Activated T-cell treated with anti-CD3 and anti-CD28 coated beads, Interleukin-2, amount 50 U/mL, for 48 hours (primary cell): ENCODE measurements at places on chromosomes 7 and 10.

DNA sequence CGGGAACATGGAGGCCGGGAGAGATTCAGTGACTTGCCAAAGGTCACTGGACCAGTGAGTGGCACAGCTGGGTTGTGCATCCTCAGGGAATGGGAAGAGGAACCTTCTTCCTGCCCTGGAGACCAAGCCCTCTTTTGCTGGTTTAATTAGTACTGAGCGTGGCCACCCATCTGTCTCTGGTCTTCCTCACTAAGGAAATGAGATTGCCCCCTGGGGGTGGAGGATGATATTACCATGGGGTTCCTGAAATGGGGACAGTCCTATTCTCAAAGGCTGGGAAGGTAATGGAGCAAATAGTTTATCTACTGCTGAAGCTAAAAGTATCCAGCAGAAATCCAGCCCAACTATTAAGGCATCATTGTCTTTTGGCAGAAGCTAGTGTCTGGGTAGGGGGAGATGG, 98.6 kb upstream of the FGFR2 start:
- peak; percentile 44 for DNase-seq

DNA sequence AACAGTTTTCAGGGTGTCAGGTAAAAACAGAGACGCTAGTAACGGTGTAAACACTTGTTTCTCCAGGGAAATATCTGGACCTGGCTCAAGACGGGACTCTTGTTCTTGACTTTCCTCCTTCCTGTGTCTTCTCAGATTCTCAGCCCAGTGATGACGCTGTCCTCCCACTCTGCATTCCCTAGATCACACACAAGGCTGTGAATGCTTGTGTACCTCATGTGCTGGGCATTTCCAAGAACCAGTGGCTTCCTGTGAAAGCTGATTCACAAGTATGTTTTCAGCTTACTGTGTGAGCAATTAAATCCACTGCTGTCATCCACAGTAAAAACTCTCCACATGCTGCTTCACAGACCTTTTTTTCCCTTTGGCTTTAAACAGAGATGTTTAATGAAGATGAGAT, 193.8 kb upstream of the DPP6 start:
- DNase-seq = no peak

DNA sequence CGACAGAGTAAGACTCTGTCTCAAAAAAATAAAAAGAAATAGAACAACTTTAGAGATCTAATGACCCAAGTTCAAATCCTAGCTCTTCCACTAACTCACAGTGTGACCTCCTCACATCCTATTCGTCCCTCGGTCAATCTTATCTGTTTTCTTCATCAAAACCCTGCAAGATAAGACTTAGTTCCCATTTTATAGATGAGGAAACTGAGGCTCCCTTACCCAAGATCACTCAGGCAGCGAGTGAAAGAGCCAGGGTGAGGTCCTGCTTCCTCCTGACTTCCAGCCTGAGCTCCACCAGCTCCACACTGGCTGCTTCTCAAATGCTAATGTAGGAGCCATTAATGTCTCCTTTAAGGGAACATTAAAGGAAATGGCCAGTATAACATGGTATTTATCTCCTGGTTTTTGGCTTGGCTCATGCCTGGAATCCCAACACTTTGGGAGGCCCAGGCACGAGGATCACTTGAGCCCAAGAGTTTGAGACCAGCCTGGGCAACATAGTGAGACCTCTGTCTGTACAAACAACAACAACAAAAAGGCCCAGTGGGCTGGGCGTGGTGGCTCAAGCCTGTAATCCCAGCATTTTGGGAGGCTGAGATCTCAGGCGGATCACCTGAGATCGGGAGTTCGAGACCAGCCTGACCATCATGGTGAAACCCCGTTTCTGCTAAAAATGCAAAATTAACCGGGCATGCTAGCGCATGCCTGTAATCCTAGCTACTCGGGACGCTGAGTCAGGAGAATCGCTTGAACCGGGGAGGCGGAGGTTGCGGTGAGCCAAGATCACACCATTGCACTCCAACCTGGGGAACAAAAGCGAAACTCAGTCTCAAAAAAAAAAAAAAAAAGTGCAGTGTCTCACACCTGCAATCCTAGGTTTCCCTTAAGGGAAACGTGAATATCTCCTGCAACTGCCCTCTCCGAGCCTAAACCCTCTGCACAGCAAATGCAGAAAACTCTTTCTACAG, 3.4 kb upstream of the RHBDD2 start:
- no peak for DNase-seq

- no peak for DNase-seq
Measured at GRCh38 chr7:32005577-32005976, 64.6 kb downstream of the PDE1C start.

- no peak for DNase-seq
Measured at GRCh38 chr7:96202102-96202501, 119.8 kb downstream of the SLC25A13 start.

- no peak for DNase-seq
Measured at GRCh38 chr7:95335093-95335492, 10.8 kb upstream of the PON1 start.

- no peak for DNase-seq
Measured at GRCh38 chr7:49715486-49715885, 58.0 kb upstream of the VWC2 start.

DNA sequence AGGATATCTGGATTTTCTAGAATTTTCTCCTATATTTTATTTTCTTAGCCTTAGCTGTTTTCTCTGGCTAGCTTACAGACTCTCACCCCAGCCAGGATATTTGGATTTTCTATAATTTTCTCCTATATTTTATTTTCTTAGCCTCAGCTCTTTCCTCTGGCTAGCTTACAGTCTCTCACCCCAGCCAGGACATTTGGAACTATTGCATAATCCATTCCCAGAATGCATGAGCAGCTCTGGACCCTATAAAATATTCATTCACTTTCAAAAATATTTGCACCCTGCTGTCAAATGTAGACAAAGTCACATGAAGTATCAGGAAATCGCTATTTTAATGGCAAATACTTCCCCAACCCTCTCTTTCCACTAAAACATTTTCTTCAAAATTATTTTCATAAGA, 298.9 kb downstream of the DNAJB6 start:
- DNase-seq = no peak
